Endothelial cell (in vitro differentiated cells): ENCODE measurements at places on chromosomes 1 and 21. TPM values are rescaled to one million over a fixed set of nuclear protein-coding genes. Genes with fewer than 3 reads are reported as not detected.
A peak's percentile ranks its signal among the peaks of the same experiment; 100 is the strongest.

- no peak for DNase-seq
Observed at GRCh38 chr1:169483500-169483966, 2.2 kb downstream of the SLC19A2 start.

TRABD2B gene
- 1.0 TPM for total RNA-seq

DNA sequence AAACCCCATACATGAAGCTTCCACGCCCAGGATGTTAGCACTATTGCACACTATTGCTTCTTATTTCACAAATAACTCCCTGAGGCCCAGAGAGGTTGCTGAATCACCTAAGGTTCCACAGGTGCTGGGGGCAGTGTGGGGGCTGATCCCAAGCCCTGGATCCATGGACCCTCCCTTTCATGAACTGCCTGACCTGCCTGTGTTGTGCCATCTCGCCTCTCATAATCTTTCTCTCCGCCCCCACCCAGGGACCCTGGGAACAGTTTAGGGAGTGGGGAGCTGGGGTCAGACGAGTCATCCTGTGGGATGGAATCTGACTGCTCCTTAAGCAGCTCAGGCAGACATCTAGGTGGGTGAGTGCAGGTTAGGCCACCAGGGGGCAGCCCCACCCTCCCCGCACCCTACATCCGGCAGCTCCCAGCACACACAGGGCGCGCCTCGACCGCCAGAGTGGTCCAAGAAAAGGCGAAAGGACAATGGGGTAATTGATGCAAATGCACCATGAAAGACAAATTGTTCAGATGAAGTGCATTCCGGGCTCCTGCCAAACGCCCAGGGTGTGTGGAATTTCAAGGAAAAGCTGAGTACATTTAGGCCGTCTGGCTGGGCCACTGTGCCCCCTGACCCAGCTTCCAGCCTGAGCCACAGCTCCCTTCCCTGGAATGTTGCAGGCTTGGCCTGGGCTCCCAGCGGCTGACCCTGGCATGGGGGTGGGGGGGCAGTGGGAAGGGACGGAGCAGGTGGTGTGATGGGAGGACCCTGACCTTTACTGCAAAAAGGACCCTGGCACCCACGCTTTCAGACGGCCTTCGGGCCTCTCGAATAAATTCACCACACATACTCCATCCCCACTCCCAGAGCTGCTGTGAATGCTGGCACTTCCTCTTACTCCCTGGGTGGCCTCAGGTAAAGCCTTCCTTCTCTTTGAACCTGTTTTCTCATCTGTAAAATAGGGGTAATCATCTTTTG, 20.8 kb downstream of the PHLDA3 start:
- DNase-seq: peak; percentile 76

- DNase-seq: no peak
Observed at GRCh38 chr1:208101661-208102431, 142.3 kb downstream of the PLXNA2 start.

OR2L8 gene
- not detected for total RNA-seq

PGLYRP4 gene
- total RNA-seq: 1.7 TPM

GRCh38 chr1:85244271-85245061, 15.0 kb downstream of the C1orf52 start:
- no peak for DNase-seq

GRCh38 chr1:22024485-22025367, 23.3 kb downstream of the CELA3A start:
- peak; percentile 50 for DNase-seq

MRAP gene
- total RNA-seq: not detected

SPRR2A gene
- total RNA-seq: not detected

OR14C36 gene
- not detected for total RNA-seq

DNA sequence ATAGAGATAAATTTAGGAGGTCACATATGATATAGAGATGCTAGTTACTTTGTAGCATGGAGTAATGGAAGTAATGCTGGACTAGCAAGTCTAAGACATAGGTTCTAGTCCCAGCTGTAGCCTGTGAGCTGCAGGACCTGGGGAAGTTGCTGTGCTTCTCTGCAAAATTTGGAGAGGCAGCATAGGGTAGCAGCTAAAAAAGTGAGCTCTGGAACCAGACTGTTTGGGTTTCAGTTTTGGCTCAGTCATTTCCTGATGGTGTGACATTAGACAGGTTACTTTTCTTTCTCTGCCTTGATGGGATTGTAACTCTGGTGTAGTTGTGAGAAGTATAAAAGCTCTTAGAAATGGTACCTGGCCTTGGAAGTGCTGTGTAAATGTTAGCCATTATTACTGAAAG, 3.3 kb downstream of the METTL13 start:
- DNase-seq: no peak

DNA sequence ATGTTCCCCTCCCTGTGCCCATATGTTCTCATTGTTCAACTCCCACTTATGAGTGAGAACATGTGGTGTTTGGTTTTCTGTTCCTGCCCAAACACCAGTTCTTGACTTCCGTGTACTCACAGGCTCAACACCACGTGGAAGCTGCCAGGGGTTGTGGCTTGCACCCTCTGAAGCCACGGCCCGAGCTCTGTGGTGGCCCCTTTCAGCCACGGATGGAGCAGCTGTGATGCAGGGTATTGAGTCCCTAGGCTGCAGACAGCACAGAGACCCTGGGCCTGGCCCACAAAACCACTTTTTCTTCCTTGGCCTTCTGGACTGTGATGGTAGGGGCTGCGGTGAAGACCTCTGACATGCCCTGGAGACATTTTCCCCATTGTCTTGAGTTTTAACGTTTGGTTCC, 111.6 kb downstream of the SYT14 start:
- DNase-seq: no peak

DNA sequence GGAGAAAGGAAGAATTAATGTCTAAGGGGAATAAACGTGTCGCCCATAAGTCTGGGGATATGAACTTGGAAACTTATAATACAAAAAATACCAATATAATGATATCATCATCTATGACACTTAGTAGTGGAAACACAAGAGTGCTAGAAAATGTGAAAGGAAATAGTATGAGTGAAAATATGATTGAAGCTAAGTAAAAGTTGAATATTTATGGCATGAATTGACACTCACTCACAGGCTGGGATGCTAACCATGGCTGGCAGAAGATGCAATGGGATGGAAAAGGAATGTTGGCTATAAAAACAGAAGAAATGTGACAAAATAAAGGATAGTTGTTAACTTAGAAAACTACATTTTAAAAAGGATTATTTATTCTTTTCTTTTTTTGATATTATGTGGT, 120.1 kb downstream of the XPR1 start:
- no peak for DNase-seq

PADI4 gene
- not detected for total RNA-seq

- DNase-seq: no peak
Observed at GRCh38 chr1:63641615-63642014, 48.4 kb downstream of the PGM1 start.

- DNase-seq: no peak
Observed at GRCh38 chr1:29936031-29936544, 699.8 kb downstream of the PTPRU start.

OR6Y1 gene
- total RNA-seq: not detected

DNA sequence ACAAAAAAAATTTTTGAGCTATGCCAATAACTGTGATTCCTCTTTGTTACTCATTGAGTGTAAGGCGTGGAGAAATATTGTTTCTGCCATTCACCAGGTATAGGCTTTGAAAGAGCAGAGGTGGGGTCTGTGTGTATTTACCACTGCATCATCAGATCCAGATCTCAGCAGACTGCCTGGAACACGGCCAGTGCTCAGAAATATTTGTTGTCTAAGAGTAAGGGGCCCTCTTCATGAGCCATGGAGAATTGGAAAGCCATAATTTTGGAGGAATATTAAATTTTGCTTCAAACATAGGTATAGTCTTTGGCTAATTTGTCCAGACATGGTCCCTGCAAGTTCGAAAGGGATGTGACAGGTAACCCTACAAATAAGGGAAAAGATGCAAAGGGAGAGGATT, 231.3 kb upstream of the IRF2BP2 start:
- DNase-seq: no peak

SPRR2E gene
- total RNA-seq: not detected

AMY1C gene
- total RNA-seq: not detected

DNA sequence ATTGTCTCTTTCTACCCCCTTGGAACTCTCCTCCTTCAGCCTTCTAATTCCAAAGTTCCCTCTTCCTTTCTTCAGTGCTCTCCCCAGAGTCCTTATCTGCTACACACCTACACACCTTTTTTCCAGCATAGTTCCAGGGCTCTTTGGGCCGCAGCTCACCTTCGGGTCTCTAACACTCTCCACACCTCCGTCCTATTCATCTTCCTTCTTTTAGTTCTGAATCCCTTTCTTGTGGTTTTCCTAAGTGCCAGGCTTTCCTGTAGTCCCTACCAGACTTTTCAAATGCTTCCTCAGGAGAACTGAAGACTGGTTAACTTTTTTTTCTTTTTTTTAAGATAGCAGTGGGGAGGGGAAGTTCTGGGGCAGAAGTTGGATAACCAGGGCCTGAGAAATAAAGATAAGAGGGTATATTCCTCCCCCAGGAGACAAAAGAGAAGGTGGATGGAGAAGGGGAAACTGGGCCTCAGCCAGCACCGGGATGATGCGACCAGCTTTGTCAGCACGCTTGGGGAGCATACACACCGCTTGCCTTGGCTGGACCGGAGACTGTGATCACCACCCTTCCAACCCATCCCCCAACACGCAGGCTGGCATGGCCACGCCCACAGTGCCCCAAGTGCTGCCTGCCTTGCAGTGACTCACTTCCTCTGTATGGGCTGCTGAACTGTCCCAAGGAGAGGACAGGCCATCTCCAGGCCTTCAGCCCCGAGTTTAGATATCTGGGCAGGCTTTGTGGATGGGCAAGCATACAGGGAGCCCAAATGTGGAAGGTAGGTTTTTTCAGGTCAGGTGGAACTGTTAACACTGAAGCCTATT, 2.5 kb upstream of the CERS2 start:
- DNase-seq: peak; percentile 51

DNA sequence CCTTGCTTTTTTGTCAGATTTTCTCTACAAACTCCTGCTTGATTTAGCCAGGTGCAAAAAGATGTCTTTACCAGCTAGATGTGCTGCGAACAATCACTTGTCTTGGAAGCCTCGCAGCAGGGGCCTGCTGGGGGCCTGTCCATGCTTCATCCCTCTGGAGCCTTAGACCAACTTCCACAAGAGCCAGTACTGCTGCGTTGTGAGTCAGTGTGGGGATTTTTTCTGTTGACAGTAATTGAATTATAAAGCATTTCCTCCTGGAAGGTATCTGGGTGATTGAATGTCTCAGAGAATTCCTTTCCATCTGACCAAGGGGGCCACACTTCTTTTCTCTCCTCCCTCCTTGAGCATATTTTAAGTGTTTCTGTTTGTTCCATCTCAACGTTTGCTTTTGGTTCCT, 40.4 kb upstream of the LDLRAP1 start:
- DNase-seq: no peak

DNA sequence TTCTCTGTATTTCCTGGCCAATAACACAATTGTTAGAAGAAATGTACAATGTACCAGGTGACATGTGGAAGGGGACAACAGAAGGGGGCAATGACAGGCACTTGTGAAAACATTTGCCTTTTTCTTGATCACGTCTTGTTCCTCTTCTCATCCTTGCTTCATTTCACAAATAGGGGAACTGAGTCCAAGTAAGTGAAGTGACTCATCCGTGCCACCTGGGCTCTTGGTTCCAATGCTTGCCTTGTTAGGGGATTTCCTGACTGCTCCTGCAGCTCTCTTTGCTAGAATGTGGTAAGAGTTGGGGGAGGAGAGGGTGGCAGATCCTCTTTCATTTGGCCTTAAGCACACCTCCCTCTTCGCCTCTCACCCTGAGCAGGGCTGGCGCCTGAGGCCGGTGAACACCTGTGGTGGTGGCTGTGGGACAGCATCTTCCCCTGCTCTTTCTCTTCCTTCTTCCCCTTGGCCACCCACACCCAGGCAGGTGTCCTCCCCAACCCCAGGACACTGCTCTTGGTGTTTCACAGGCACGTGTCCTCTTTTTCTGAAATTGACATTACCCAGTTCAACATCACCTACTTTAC, 2.2 kb upstream of the RHEX start:
- no peak for DNase-seq

TCEA3 gene
- 9.7 TPM for total RNA-seq

OSCP1 gene
- 5.1 TPM for total RNA-seq

SLC30A10 gene
- total RNA-seq: not detected

KLHDC9 gene
- 7.3 TPM for total RNA-seq

DNA sequence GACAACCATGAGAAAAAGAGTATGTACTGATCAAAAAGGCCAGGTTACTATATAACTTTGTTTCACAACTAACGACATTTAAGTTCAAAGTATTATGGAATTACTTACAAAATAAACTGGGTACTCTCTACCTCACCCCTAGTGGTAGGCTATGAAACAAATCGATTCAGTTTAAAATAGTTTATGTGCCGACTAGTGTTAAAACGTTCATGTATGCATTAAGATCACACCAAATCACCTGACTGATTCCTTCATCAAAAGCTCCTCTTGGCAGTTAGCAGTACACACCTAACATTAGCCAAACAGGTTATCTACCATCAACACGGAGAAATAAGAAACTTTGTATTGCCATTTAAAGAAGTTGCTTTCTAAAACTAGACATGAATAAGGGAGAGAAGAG, 137.1 kb downstream of the AKT3 start:
- no peak for DNase-seq

- no peak for DNase-seq
Observed at GRCh38 chr1:115476616-115477015, 138.6 kb upstream of the NGF start.

FCER1G gene
- 4.3 TPM for total RNA-seq

GRCh38 chr1:11653101-11653860, 948 bp downstream of the FBXO2 start:
- no peak for DNase-seq

DNA sequence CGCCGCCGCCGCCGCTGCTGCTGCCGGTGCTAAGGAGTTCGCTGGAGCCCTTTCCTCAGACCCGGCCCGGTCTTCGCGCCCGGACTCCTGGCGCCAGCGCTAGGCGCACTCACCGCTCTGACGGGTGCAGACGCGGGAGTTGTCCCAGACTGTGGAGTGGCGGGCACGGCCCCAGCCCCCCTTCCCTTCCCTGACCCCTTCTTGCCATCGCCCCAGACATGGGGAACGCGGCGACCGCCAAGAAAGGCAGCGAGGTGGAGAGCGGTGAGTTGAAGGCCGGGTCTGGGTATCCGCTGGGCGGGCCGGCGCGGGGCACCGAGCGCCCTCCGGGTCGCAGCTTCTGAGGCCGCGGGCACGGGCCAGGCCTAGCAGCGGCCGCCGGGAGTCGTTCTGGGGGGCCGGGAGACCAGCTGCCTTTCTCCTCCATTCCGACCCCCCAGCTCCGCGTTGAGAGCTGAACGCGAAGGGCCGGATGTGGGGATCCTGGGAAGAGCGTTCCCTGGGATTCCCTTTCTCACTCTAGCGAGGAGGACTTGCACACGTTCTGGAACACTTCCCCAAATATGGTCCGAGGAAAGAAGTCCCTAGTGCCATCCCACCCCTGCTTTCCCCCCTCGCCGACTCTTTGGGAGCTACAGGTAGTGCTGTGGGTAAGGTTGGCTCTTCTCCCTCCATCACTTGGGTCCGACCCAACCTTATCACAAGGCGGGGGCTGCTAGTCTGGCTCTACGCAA, 65.8 kb upstream of the PRKACB start:
- DNase-seq: peak; percentile 28

RAB4A gene
- 80.4 TPM for total RNA-seq

RNU1-3 gene
- 3,428 TPM for total RNA-seq

SLFNL1 gene
- total RNA-seq: 0.38 TPM

PIGP gene
- 14.1 TPM for total RNA-seq

- DNase-seq: no peak
Observed at GRCh38 chr1:100510451-100510850, 27.5 kb upstream of the GPR88 start.

- DNase-seq: no peak
Observed at GRCh38 chr1:207983044-207983635, 72.2 kb upstream of the CD34 start.
